HuH-7 (cell line): ENCODE measurements at places on chromosomes 1 and 21.

DNA sequence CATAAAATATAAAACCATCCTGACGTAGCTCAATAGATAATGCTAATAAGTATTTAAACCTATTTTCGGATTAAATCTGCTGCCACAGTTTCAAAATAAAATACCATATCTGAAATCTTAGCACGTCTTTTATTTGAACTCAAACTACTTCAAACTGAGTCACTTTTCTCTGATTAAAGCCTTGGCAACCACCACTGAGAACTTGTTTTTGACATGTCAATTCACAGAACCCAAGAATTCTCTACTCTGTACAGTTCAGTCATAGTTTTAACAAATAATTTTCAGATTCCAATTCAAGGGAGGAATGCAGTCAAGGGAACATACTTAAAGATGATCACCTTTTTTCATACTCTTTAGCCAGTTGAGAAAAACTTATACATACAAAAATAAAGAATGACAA is 643.2 kb downstream of the KCNT2 start:
- no peak for DNase-seq

DNA sequence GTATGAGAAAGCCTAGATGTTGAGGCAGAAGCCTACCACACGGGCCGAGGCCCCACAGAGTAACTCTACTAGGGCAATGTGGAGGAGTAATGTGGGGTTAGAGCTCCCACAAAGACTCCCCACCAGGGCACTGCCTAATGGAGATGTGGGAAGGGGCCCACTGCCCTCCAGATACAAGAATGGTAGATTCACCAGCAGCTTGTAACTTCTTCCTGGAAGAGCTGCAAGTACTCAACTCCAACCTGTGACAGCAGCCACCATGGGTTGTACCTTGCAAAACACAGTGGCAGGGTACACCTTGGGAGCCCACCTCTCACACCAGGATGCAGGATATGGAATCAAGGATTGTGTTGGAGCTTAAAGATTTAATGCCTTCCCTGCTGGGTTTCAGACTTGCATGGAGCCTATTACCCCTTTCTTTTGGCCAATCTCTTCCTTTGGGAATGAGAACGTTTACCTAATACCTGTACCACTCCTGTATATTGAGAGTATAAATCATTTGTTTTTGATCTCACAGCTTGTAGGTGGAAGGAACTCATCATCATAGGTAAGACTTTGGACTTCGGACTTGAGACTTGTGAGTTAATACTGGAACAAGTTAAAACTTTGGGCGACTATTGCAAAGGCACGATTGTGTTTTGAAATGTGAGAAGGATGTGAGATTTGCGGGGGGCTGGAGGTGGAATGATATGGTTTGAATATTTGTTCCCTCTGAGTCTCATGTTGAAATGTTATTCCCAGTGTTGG is 57.5 kb downstream of the TENT5C start:
- DNase-seq: no peak

DNA sequence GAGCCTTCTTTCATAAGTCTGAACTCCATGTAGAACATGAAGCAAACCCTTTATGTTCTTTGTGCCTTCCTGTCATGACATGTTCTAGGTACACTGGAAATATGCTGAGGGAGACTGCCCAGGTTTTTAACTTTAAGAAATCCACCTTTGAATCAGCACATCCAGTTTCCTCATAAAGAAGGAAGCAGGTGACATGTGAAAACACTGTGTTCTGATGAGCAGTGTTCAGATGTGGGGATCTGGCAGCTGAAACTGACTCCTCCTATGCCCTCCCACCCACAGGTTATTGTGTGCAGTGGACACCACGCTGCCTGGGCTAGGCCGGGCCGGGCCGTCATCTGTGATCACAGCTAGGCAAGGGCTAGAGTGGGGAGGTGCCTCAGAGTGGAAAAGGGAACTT is 51.1 kb downstream of the CNN3 start:
- DNase-seq: no peak

GRCh38 chr1:198637916-198638437 is 863 bp upstream of the PTPRC start:
- no peak for DNase-seq

DNA sequence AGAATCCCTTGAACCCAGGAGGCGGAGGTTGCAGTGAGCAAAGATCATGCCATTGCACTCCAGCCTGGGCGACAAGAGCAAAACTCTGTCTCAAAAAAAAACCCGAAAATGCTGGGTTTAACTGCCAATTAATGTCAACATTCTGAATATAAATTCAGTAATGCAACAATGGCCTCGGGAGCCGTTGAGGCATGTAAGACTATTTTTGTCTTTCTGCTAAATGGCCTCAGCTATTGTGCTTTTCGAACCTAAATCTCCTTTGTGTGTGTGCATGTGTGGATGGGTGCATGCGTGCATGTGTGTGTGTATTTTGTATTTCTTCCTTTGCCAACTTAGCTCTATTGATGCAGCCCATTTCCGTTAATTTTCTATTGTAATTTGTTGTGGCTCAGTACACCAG is 31.6 kb downstream of the CLIC4 start:
- DNase-seq: no peak
